ENCODE measurements at places on chromosomes 2 and 18. TPM values are rescaled to one million over a fixed set of nuclear protein-coding genes. Genes with fewer than 3 reads are reported as not detected.

- DNase-seq, result peak; percentile 57
These were observed 182.6 kb upstream of the HAAO start for GRCh38 chr2:42974721-42975717.

Gene ESPNL
- 0.34 TPM for total RNA-seq

DNA sequence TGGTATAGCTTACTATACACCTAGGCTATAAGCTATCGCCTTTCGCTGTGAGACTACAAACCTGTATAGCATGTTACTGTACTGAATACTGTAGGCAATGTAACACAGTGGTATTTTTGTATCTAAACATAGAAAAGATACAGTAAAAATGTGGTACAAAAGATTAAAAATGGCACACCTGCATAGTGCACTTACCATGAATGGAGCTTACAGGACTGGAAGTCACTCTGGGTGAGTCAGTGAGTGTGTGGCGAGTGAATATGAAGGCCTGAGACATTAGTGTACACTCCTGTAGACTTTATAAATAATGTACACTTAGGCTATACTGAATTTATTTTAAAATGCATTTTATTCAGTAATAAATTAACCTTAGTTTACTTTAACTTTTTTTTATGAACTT is 258.2 kb upstream of the SP5 start:
- DNase-seq, result no peak

GRCh38 chr2:199455545-199456382 is 2.0 kb downstream of the SATB2 start:
- DNase-seq, result no peak

DNA sequence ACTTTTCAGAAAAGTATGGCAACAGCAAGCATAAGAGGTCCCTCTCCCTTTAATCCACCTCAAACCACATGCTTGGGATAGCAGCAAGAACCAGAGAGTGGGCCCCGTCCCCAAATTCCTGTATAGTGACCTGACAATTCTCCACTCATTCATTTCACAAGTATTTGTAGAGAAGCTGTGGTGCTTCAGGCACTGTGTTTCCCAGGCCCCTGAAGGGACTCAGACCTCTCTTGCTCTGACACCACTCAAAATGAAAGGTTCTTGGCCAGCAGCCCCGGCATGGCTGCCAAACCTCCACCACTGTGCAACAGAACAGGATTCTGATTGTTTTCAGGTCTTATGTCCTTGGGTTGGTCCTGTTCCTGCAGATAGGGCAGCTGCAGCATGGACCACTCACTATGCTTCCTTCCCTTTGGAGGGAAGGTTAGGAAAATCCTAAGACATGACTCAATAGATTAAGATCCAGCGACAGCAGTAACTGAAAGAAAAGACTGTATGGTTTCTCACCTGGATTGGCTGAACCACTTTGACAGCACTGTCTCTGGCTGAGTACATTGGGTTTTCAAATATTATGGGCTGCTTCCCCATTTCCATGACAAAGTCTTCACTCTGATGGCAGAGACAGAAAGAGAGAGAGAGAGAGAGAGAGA is 67.6 kb downstream of the DHRS9 start:
- no peak for DNase-seq

DNA sequence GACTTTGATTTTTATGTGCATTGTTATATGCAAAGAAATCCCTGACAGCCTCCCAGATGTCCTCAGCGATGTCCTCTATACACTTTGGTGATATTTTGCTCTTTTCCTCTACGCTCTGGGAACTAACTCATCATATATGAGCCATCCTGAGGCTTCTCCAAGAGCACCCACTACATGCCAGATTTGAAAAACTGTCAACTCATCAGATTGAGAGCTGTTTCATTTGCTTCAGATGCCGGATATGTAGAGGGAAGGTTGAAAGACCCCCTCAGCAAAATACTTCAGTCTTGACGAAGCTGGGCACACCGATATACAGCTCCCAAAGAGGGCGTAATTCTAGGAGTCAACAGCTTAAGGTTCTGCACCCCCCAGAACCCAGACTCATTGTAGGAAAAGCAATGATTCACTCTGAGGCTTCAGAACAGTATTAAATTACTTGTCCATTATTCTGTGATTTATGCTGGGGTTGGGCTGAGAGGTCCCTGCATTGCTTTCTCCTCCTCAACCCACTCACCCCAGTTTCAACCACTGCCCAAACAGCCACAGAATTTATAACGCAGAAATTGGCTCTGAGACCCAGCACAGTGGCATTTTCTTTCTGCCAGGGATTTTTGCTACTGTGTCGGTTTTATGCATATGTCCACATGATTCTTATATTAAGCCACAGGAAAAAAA is 341.8 kb downstream of the ALK start:
- no peak for DNase-seq

DNA sequence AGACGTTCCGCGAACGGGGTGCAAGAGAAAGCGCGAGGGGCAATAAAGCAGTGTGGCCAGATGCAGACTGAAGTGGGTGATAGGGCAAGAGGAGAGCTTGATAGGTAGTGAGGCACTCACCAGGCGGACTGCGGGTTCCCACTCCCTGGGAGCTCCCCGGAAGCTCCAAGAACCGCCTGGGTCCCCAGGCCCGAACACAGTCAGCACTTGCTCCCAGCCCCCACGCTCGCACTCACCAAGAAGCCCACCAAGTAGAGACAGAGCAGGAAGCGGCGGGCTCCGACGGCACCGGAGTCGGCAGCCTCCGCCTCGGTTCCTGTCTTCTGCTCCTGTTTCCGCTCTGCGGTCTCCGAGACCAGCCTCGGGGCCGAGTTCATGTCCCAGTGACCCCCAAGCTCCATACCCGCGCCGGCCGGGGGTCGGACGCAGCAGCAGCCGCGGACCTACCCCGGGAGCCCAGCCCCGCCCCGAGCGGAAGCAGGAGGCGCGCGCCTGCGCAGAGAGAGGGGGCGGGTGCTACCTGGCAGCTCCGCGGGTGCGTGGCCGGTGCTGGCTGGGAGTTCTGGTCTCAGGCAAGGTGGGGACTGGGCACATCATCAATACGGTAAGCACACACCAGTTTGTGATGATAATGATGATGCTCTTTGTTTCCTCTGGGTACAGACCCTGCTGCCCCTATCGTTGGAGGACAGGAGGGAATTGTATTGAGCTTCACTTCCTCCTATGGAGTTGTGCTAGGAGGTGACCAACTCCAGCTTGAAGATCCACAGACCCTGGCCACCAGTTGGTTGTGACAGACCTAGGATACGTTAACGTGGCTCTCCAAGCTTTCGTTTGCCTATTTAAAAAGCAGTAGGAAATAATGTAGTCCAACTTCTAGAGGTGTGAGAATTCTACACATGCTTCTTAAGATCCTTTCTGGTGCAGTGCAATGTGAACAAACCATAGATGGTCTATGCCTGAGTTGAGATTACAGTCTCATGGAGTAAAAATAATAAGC is 25.1 kb upstream of the TMEM182 start:
- peak; percentile 74 for DNase-seq

DNA sequence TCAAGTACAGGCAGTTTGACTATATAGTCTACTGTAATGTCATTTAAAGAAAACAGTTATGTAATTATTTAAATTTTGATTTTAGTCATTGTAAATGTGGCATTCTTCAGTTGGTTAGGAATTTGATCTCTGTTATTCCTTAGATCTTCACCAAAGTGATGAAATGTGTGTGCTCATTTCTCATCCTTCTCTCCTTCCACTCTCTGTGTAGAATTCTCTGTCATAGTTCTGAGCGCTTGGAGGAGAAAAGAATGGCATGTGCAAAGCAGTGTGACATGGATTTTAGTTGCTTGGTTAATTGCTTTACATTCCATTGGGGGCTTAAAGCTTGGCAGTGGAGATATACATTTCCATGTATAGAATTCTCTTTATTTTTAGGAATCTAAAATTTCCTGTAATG is 14.8 kb downstream of the PIK3C3 start:
- DNase-seq, result no peak

DNA sequence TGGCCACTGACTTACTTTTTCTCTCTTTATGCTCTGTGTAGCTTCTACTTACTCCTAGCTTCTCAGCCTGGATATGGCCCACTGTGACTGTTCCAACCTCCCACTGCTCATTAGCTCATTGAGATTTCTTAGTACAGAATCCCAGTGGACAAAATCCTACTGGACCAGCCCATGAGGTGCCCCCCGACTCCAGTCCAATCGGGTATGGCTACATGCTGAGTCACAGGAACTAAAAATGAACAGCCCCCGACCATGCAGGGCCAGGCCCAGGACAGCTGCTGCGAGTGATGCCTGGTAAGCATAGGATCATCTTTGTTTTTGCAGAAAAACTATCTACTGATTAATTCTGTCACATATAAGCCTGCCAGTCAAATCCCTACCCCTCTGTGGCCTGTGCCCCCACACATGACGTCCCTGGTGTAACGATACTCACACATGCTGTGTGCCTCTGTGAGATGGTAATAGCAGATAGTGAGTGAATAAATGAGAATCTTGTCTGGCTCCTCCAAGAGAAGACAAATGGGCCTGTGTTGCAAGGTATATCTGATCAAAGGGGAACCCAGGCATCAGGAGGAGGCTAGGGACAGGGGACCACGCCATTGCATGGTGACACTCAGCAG is 85.9 kb upstream of the KLF7 start:
- no peak for DNase-seq

GRCh38 chr18:42155024-42155423 is 200.0 kb downstream of the PIK3C3 start:
- no peak for DNase-seq

GRCh38 chr2:15412779-15413178 is 148.4 kb downstream of the NBAS start:
- no peak for DNase-seq

Gene UBXN4
- 142 TPM for total RNA-seq

- no peak for DNase-seq
These were observed 12.4 kb downstream of the PFN4 start for GRCh38 chr2:24110660-24111303.

Gene PAIP2B
- total RNA-seq, result 12.1 TPM

Gene FEV
- not detected for total RNA-seq
